Mesothelial cell of epicardium (in vitro differentiated cells): ENCODE measurements at places on chromosomes 3 and 15.

DNA sequence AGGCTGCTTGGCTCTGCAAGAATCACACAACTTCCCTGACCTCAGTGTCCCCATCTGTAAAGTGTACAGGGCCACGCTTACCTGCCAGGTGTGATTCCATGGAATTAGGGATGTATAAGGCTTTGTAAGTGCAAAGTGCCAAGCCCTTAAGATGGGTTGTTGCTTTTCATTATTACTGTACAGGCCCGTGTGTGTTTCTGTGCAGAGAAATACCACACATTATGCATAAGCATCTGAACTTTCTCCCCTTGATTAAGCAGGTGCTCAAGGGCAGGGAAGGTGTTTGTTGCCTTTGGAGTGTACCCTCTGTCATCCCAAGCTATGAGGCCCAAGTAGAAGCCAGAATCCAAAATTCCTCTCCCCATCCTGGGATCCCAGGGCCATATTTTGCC lies 13.6 kb upstream of the HRH1 start:
- H3K27ac ChIP-seq = no peak overlapping the region
- DNase-seq = no peak
- no peak overlapping the region for H3K4me3 ChIP-seq
- H3K27me3 ChIP-seq = peaks cover 35% of the 10 kb centered on the region
- H3K4me1 ChIP-seq = peaks cover under 1% of the 10 kb centered on the region

- H3K27ac ChIP-seq = no peak overlapping the region
- H3K27me3 ChIP-seq = no peaks in the 10 kb centered on the region
- H3K4me3 ChIP-seq = no peak overlapping the region
- no peak for DNase-seq
- H3K4me1 ChIP-seq = peaks cover 3% of the 10 kb centered on the region
These were observed 779.1 kb downstream of the CADM2 start for GRCh38 chr3:85737846-85738245.

- DNase-seq = no peak
- H3K36me3 ChIP-seq = no peaks in the 10 kb centered on the region
- H3K4me1 ChIP-seq = peaks cover 3% of the 10 kb centered on the region
These were observed 21.3 kb downstream of the COLQ start for GRCh38 chr3:15500107-15500724.

DNA sequence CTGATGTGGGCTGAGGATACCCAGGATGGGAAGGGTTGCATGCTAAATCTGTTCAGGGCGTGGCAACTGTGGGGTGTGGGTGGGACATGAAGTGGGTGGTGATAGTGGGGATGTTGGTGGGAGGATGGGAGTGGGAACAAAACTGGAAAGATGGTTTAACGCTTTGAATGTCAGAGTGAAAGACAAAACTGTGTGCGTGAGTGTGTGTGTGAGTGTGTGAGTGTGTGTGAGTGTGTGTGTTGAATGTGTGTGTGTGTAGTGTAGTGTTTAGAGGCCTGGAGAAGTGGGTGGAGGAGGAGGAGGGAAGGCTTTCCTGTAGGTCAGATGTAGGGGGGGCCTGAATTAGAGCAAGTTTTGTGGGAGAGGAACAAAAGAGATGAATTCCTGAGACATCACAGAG lies 44.2 kb upstream of the ONECUT1 start:
- peaks cover 30% of the 10 kb centered on the region for H3K27me3 ChIP-seq
- no peak for DNase-seq
- H3K4me3 ChIP-seq = no peak overlapping the region
- no peak overlapping the region for H3K27ac ChIP-seq

GRCh38 chr3:13483988-13484695 lies 4.0 kb downstream of the HDAC11 start:
- peaks cover 23% of the 10 kb centered on the region for H3K36me3 ChIP-seq
- H3K4me1 ChIP-seq = peaks cover 46% of the 10 kb centered on the region
- no peaks in the 10 kb centered on the region for H3K27me3 ChIP-seq
- peak overlapping the region; percentile 97 for H3K27ac ChIP-seq
- no peak for DNase-seq
- H3K4me3 ChIP-seq = peak overlapping the region; percentile 30

GRCh38 chr3:43917361-43917760 lies 226.6 kb downstream of the ABHD5 start:
- no peaks in the 10 kb centered on the region for H3K4me1 ChIP-seq
- no peak overlapping the region for H3K4me3 ChIP-seq
- H3K27ac ChIP-seq = no peak overlapping the region
- H3K27me3 ChIP-seq = peaks cover 57% of the 10 kb centered on the region
- no peak for DNase-seq
- no peaks in the 10 kb centered on the region for H3K36me3 ChIP-seq

DNA sequence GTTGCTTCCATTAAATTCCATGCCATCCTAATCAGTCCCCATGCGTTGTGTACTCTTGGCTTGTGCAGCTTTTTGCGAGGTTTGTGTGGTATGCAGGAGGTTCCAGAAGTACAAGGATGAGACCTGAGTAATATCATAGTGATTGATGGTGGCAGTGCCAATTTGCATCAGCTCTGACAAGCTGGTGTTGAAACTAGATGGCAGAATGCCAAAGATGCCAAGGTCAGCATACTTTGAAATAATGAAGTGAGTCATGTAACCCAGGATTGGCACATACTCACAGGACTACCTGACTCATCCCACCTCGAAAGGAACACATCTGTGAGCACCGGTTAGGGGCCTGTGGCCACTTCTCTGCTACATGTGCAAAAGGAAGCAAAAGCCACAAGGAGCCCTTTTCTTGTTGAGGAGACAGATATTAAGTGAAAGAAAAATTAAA lies 14.3 kb downstream of the KAT2B start:
- no peak overlapping the region for H3K27ac ChIP-seq
- H3K36me3 ChIP-seq = no peaks in the 10 kb centered on the region
- no peak for DNase-seq

DNA sequence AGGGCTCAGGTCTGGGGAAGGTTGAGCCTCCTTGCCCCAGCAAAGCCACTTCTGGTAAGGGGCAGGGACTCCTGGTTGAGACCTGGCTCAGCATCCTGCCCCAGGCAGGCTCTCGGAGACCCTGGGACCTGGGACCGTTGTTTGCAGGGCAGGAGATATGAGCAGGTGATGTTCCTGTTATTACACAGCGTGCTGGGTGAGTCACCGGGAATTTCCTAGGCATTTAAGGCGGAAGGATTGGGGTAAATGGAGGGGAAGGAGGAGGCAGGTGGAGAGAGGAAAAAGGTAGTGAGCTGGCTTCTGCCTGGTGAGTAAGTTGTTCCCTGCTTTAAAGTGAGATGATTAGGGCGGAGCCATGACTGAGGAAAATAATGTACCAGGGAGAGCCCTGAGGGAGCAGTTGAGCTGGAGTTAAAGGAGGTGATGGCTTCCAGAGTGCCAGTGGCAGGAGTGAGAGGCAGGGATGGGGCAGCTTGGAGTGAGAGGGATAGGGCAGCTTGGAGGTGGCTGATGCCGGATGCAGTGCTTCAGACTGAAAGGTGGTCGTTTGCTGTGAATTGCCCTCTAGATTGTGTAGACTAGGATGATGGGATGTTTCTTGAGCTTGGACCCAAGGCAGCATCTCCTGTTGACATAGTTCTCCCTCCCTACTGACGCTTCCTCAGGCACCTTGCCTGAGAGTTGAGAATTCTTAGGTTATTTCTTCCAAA lies 79.4 kb downstream of the AAGAB start:
- peaks cover 46% of the 10 kb centered on the region for H3K36me3 ChIP-seq
- H3K27ac ChIP-seq = peak overlapping the region; percentile 3
- H3K27me3 ChIP-seq = no peaks in the 10 kb centered on the region
- peaks cover 46% of the 10 kb centered on the region for H3K4me1 ChIP-seq

- no peak for DNase-seq
- H3K27ac ChIP-seq = peak overlapping the region; percentile 78
- H3K36me3 ChIP-seq = no peaks in the 10 kb centered on the region
- no peak overlapping the region for H3K4me3 ChIP-seq
These were observed 40.8 kb upstream of the LRTM1 start for GRCh38 chr3:54968546-54969172.

GRCh38 chr3:197846491-197846890 lies 55.4 kb downstream of the LRCH3 start:
- peaks cover 54% of the 10 kb centered on the region for H3K36me3 ChIP-seq
- H3K27ac ChIP-seq = no peak overlapping the region
- no peaks in the 10 kb centered on the region for H3K27me3 ChIP-seq
- no peaks in the 10 kb centered on the region for H3K4me1 ChIP-seq
- no peak for DNase-seq

GRCh38 chr15:38471974-38472373 lies 18.0 kb downstream of the FAM98B start:
- no peak overlapping the region for H3K27ac ChIP-seq
- H3K27me3 ChIP-seq = no peaks in the 10 kb centered on the region
- H3K36me3 ChIP-seq = peaks cover 27% of the 10 kb centered on the region
- no peak overlapping the region for H3K4me3 ChIP-seq
- no peaks in the 10 kb centered on the region for H3K4me1 ChIP-seq

GRCh38 chr3:56772952-56773938 lies 28.5 kb downstream of the ARHGEF3 start:
- no peak overlapping the region for H3K4me3 ChIP-seq
- peaks cover 20% of the 10 kb centered on the region for H3K36me3 ChIP-seq

DNA sequence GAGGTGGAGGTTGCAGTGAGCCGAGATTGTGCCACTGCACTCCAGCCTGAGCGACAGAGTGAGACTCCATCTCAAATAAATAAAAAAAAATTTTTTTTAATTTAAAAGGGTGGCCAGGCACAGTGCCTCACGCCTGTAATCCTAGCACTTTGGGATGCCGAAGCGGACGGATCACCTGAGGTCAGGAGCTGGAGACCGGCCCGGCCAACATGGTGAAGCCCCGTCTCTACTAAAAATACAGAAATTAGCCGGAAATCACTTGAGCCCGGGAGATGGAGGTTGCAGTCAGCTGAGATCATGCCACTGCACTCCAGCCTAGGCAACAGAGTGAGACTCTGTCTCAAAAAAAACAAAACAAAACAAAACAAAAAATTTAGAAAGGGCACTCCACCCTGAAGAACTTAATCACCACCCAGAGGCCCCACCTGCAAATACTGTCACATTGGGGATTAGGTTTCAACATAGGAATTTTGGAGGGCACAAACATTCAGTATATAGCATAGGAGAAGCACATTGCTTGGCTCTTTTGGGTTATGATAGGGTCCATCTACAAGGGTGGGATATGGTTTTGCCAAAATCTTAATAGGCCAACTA lies 7.1 kb upstream of the YEATS2 start:
- no peak for DNase-seq
- H3K4me1 ChIP-seq = peaks cover 4% of the 10 kb centered on the region
- no peak overlapping the region for H3K27ac ChIP-seq
- no peaks in the 10 kb centered on the region for H3K36me3 ChIP-seq
- no peaks in the 10 kb centered on the region for H3K27me3 ChIP-seq

DNA sequence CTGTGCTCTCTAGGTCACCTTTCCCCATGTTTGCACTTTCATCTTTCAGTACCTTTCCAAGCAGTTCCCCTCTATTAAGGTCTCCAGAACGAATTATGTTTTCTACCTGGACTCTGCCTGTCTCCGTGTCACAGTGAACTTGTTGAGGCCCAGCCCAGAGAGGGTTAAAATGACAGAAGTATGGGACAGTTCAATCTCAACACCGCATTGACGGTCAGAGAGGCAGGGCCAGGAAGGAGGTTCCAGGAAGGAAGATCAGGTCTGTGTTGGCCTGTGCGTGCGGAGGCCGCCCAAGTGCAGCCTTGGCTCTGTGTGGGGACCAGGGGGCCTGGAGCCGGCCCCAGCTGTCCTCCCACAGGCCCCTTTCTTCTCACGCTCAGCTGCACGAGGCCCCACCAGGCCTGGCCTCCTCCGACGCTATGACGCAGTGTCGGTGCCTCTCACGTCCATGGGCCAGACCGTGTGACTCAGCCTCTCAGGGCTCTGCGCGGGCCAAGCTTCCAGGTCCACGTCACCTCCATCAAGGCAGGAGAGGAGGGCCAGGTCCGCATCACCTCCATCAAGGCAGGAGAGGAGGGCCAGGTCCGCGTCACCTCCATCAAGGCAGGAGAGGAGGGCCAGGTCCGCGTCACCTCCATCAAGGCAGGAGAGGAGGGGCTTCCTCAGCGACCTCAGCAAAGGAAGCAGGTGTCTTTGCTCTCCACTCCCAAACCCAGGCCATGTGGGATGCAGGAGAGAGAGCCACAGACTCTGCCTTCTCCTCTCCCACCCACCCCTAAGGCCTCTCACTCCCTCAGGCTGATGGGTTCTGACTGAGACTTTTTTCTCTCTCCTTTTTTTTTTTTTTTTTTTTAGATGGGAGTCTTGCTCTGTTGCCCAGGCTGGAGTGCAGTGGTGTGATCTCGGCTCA lies 83.1 kb downstream of the CPN2 start:
- H3K27ac ChIP-seq = peak overlapping the region; percentile 84
- no peak overlapping the region for H3K4me3 ChIP-seq
- H3K27me3 ChIP-seq = no peaks in the 10 kb centered on the region
- peaks cover 62% of the 10 kb centered on the region for H3K4me1 ChIP-seq
- no peaks in the 10 kb centered on the region for H3K36me3 ChIP-seq
- DNase-seq = no peak
